Memory B cell (primary cell): ENCODE measurements at places on chromosomes 2 and 18.

- no peak for DNase-seq
Observed at GRCh38 chr2:46525522-46526155, 46.3 kb downstream of the TMEM247 start.

DNA sequence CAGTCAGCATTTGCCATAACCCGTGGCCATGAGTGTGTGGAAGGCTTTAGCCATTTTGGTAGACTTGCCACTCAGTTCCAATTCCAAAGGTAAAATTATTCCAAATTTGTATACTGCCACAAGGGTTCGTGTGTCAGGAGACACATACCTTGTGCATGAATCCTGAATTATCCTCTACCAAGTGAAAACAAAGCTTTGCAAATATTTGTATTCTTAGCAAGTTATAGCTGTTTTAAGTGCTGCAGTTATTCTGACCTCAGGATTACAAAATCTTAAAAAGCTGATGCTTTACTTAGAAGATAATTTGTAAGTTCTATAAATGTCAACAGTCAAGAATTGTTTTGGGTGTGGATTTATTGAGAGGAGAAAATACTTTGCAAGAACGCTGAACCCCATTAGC, 100.6 kb downstream of the ANTXR1 start:
- DNase-seq: no peak

- DNase-seq: no peak
Observed at GRCh38 chr2:190105554-190105953, 43.0 kb upstream of the MSTN start.

DNA sequence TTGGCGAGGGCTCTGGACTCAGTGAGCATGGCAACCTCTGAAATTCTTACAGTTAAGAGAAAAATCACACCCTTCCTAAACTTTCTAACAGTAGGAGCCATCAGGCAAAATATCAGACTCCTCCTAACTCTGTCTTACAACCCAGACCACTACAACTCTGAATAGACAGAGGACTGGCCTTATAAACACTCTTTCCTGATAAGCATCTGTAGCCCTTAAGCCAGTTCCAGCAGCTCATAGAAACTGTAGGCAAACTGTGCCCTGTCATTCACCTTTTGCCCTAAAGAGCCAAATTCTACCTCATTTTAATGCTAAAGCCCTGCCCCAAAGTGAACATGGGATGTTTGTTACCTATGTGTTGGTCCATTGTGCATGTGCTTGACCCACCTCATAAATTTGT, 304.8 kb downstream of the ALK start:
- no peak for DNase-seq

- no peak for DNase-seq
Observed at GRCh38 chr2:152622219-152622618, 95.0 kb downstream of the PRPF40A start.

DNA sequence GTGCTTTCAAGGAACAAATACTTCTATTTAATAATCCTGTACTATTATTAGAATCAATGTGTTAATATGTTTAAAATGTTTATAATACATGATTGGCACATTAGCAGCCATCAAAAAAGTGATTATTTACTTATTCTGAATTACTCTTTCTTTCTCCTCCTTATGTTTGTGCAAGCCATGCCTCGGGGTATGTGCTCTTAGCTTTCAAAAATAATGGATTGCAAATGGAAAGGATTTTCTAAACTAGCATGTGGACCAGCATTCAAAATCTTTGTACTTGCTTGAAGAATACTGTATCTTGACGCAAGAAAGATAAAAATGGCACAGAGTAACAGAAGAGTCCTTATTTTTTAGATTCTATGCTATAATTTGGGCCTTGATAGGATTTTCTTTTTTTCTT, 156.5 kb downstream of the CDH7 start:
- no peak for DNase-seq

DNA sequence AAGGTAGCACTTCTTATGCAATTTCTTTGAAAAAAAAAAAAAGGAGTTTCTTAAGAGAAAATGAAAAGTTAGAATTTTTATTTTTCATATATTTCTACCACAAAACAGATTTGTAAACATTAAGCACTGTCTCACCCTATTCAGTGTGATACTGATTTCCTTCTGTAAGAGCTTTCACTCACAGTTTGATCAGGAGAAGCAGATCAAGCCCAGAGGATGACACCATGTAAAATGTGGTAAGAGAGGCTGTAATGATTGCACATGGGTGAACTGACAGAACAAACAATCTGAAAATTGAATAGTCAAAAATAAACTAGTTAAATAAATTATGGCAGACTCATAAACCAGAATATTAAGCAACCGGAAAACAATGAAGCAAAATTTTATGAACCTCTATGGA, 54.5 kb downstream of the MEMO1 start:
- DNase-seq: no peak

DNA sequence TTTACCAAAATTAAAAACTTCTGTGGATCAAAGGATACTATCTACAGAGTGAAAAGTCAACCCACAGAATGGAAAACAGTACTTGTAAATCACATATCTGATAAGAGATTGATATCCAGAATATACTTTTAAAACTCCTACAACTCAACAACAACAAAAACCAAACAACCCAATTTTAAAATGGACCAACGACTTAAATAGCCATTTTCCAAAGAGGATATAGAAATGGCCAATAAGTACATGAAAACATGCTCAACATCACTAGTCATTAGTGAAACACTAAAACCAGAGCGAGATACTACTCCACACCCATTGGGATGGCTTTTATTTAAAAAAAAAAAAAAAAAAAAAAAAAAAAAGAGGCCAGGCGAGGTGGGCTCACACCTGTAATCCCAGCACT, 68.1 kb downstream of the DYM start:
- DNase-seq: no peak

GRCh38 chr18:80200171-80200931, 47.0 kb downstream of the PARD6G start:
- no peak for DNase-seq

GRCh38 chr2:78644854-78645253, 380.6 kb upstream of the REG3G start:
- DNase-seq: no peak

GRCh38 chr2:179031731-179032408, 18.1 kb downstream of the CCDC141 start:
- DNase-seq: peak; percentile 21

DNA sequence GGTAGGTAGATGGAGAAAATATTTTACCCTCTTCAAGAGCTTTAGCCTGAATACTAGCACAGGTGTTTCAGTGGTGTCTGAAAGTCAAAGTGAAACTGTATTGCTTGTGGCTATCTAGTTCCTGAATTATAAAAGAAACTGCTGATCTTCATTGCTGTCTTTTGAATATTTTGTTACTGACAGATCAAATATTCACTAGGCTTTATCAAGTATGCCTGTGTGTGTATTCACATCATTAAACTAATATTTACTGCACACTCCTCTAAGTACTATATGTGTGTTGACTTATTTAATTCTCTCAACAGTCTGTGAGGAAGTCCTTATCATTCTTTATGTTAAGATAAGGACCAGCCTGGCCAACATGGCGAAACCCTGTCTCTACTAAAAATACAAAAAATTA, 139.6 kb downstream of the SOCS6 start:
- DNase-seq: no peak

DNA sequence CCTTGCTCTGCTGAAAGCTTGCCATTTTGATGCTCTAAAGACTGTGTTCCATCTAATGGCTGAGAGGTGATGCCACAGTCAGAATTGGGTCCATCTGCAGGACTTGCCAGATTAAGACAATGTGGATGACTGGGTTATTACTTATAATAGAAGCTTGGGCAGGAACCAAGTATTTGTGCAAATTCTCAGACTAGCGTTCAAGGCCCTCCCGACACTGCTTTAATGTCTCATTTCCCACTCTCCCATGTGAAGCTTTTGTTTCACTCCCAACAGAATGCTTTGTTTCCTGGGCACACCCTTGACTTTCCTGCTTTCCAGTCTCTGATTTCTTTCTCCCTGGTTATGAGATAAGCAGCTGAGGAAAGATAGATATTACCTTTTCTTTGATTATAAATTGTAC, 215.8 kb downstream of the KCNS3 start:
- no peak for DNase-seq

GRCh38 chr2:32715391-32715841, 87.6 kb downstream of the TTC27 start:
- DNase-seq: no peak

GRCh38 chr2:216320852-216321251, 51.4 kb downstream of the MARCHF4 start:
- DNase-seq: no peak

- DNase-seq: no peak
Observed at GRCh38 chr2:172607379-172607928, 51.6 kb downstream of the PDK1 start.

- DNase-seq: no peak
Observed at GRCh38 chr2:241136191-241136590, 13.1 kb downstream of the PASK start.

GRCh38 chr2:239818086-239818485, 207.1 kb downstream of the NDUFA10 start:
- DNase-seq: no peak

- peak; percentile 48 for DNase-seq
Observed at GRCh38 chr2:224025874-224026273, 13.2 kb downstream of the SERPINE2 start.

GRCh38 chr2:60295636-60295962, 257.9 kb downstream of the BCL11A start:
- no peak for DNase-seq

DNA sequence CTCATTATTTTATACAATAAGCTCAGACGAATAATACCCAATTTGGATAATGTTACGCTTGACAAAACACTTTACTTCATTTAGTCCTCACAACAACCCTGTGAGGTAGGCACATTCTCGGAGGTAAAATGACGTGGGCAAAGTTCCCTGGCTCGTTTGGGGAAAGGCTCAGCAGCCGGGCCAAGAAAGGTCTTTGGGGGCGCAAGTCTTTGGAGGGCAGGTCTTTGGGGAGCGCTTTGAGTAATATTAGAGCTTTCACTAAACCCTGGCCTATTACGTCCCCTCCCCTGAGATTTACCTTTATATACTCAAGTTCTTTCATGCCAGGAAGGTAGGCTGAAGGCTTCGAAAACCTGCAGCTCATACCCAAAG, 427 bp downstream of the RBKS start:
- no peak for DNase-seq

DNA sequence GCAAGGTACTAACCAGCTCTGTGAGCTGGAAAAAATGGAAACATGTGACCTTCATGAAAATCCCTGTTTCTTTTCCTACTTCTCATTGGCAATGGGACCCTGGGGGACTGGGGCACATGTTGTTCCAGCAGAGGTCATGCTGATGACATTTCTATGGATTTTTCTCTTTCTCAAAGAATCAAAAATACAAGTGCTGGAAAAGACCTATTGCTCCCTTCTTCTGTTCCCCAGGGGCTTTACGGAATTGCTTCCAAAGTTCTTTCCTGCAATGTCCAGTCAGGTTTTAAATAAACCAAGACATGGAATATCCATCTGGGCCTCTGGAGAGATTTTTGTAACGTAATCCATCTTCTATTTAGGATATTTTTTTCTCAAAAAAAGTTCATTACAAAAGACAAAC, 1006.1 kb upstream of the CELF4 start:
- DNase-seq: no peak

GRCh38 chr18:13336841-13337240, 118.3 kb downstream of the LDLRAD4 start:
- DNase-seq: no peak

- DNase-seq: no peak
Observed at GRCh38 chr2:28684142-28684858, 67.3 kb upstream of the PPP1CB start.

DNA sequence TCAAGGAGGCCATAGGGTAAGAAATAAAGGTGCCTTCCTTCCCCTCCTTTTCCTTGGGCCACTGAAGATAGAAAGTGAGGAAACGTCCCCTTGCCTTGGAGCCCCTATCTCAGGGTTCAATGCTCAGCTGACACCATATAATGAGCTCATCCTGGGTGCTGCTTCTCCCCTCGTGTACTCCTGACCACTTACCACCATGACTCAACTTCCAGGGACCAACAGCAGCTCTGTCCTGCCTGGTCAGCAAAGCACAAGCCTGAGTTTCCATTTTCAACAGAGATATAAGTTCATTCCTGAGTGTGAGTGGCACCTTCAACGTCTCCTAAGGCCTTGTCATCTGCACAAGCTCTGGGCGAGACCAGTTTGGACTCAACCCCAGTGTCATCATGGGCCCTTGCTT, 151.2 kb downstream of the CAPN13 start:
- no peak for DNase-seq

DNA sequence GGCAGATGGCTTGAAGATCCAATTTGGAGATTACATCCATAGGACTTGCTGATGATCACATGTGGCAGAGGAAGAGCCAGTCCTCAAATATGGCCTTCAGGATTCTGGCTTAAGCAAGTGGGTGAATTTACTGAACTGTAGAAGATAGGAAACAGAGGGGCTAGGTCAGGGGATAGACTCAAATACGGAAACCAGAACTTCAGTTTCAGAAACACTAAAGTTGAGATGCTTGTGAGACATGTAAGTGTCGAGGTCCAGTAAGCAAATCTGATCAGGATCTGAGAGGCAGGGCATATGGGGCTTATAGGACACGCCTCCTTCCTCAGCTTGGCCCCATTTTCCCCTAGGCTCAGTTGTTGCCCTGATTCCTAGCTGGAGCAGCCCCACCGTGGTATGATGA, 107.7 kb downstream of the LBH start:
- DNase-seq: no peak

- no peak for DNase-seq
Observed at GRCh38 chr2:1988594-1988993, 244.3 kb upstream of the PXDN start.

DNA sequence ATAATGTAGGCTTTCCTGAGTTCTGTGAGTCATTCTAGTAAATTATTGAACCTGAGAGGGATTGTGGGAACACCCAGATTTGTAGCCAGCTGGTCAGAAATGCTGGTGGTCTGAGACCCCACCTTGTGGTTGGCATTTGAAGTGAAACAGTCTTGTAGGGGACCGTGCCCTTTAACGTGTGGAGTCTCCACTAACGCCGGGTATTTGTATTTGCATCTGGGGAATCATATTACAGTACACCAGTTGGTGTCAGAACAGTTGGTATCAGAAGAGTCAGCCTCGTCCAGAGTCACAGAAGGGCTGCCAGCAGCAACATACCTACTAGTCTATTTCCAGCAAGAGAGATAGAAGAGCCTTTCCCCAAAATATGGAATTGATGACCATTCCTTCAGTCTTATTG, 38.3 kb upstream of the PTPN4 start:
- no peak for DNase-seq

- no peak for DNase-seq
Observed at GRCh38 chr2:188369365-188369764, 77.7 kb downstream of the GULP1 start.

GRCh38 chr2:240320204-240320993, 115.1 kb upstream of the GPC1 start:
- DNase-seq: no peak

- DNase-seq: no peak
Observed at GRCh38 chr2:44612276-44612675, 250.5 kb downstream of the CAMKMT start.
